ENCODE measurements at places on chromosomes 5 and 9.

GRCh38 chr9:134712243-134712642 is 70.6 kb downstream of the COL5A1 start:
- no peak for DNase-seq

DNA sequence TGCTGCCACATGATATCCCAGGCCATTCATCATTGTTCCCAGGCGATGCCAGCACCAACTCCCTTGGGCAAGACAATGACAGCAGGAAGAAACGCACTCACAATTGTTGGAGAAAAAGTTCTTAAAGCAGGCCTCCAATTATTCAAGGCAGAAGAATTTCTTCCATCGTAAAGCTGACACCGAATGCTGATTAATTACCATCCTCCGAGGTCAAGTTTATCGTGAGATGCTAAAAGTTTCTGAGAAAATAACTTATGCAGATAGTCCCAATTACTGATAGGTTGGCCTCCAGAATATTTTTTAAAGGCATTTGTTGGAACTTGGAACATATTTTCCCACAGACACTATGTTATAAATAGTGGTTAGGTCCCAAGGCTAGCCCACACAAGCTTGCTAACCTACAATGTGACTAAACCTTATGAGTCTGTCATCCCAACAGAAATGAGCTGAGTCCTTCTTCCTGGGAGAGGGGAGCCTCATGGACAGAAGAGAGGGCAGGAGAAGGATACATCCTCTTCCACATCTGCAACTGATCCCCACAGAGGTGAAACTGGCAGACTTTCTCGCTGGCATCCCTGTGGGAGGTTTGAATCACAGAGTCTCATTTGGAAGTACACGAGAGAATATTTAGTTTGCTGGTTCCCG is 202.4 kb upstream of the TBC1D2 start:
- no peak for DNase-seq

DNA sequence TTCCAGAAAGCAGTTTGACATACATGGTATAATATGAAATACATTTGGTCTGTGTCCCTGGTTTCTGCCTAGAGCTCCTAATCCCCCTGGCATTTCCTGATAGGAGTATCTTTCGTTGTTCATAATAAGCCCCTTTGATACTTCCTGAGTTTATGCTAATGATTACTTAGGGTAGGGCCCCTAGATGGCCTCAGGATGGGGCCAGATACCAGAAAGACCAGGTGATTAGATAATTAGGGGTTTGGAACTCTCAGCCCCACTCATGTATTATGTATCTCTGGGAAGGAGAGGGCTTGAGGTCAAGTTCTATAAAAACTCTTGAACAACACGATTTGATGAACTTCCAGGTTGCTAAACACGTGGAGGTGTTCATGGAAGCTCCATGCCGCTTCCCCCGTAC is 163.3 kb upstream of the ZNF608 start:
- no peak for DNase-seq

- no peak for DNase-seq
Measured at GRCh38 chr9:74735761-74736160, 152.0 kb downstream of the TRPM6 start.

GRCh38 chr5:322281-322941 is 897 bp downstream of the AHRR start:
- DNase-seq = no peak

DNA sequence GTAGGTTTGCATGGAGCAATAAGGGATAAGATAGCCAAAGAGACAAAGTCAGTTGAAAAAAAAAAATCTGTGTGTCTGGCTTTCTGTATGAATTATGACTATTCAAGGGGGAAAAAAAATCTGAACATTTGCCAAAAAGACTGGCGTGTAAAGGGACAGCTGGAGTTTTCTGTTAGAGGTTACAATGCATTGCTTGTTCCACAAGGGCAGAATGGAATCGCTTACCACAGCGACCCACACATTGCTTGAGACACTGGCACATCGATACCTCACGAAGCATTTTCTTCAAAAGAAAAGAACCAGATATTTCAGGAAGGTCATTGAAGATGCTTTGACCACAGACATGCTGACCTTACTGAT is 327.8 kb downstream of the TMEM167A start:
- DNase-seq = no peak

- no peak for DNase-seq
Measured at GRCh38 chr5:127275641-127276193, 14.9 kb upstream of the MEGF10 start.

GRCh38 chr5:39506211-39506610 is 81.4 kb upstream of the DAB2 start:
- DNase-seq = no peak

GRCh38 chr5:32597041-32597629 is 11.8 kb downstream of the SUB1 start:
- no peak for DNase-seq

DNA sequence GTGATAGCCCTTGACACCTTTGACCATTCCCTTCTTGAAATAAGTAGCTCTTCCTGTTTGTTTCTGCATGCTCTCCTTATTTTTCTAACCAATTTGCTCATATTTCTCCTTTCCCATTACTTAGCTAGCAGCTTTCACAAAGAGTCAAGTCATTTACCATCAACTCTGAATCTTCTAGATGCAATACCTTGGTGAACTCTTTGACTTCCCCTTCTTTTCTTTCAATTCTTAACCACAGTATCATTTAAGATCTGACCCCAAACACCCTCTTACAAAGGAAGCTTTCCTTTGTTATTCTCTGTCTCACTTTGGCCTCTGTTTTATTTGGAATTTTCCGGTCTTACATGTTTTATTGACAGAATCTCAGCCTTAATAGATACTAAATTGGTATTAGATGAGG is 14.0 kb downstream of the NFX1 start:
- DNase-seq = no peak

GRCh38 chr5:76379316-76379715 is 23.8 kb upstream of the IQGAP2 start:
- DNase-seq = no peak

DNA sequence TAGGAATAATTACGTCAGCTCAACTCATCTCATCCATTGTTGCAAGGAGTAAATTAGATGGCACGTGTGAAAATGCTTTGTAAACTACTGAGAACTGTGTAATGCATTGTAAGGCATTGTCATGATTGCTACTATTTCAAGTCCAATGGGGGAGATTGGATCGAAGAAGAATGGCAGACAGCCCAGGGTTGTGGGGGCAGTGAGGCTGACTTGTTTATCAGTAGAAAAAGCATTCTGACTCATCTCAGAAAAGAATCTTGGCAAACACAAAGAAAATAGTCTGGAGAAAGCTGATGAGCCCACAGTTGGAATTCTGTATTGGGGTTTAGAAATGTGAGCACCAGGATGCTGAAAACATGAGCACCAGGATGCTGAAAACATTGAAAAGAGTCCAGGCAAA is 28.0 kb upstream of the DAP start:
- peak; percentile 24 for DNase-seq

DNA sequence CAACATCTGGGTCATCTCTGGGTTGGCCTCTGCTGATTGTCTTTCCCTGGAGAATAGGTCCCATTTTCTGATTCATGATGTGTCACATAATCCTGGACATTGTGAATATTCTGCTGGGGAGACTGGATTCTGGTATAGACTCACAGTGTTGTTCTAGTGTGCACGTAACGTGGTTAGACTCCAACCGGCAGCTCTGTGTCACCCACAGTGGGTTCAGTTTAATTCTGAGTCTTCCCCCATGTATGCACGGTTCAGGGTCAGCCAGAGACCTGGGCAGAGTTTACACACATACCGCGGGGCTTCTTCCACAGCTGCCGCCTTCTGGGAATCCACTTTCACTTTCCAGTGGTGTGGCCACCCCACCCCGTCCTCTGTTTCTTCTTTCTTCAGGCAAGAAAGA is 38.0 kb upstream of the LRRC14B start:
- DNase-seq = no peak

DNA sequence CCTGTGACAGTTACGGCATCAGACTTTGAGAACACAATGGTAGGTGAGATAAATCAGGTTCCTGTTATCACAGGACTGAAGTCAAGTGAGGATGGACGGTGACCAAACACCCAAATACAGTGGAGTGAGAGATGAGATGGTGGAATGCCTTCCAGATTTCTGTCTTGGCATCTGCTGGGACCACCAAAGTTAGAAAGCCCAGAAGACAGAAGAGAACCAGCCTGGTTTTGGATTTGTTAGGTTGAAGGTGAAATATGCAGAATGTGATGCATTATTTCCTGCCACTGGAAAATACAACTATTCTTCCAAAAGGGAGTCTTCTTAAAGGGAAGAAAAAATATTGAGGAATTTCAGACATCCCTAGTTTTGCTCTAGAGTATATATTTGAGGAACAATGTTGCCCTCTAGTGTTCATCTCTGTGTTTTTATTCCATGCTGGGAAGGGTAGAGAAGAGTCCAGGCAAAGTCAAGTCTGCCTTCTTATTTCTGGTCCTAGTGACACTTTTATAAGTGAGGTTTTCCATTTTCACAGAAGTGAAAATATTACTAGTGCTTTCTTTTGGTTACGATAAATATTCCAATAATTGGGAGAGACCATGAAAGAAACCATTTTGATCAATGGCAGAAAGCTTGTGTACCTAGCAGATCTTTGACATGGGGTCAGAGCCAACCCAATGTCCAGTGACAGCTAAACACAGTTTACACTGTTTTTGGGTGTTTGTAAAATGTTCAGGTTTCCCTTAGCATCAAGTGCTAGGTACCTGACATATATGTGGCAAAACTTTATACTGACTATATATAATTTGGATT is 142.3 kb upstream of the ANKH start:
- DNase-seq = peak; percentile 75

GRCh38 chr5:133494232-133494922 is 118.0 kb downstream of the FSTL4 start:
- no peak for DNase-seq

- no peak for DNase-seq
Measured at GRCh38 chr5:96870094-96871026, 5.9 kb upstream of the ERAP2 start.

DNA sequence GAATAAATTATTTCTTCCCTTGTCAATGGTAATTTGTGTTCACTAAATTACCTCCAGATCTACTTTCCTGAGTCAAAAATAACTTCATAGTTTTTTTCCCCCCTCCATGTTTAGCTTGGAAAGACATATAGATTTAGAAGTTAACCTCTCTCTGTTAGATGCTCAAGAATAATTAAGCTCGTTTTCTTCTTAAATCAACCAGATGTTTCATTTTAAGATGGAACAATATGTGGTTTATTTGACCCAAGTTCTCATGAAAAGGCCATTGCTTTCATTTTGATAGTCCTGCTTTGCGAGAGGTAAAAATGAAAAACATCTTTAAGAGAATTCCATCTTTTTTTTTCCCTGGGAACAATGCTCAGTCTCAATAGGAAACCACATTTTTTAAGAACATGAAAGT is 27.7 kb upstream of the GAS1 start:
- no peak for DNase-seq

GRCh38 chr5:134945041-134945440 is 22.7 kb upstream of the CATSPER3 start:
- DNase-seq = peak; percentile 6

GRCh38 chr5:22757776-22758175 is 95.4 kb downstream of the CDH12 start:
- DNase-seq = peak; percentile 1

DNA sequence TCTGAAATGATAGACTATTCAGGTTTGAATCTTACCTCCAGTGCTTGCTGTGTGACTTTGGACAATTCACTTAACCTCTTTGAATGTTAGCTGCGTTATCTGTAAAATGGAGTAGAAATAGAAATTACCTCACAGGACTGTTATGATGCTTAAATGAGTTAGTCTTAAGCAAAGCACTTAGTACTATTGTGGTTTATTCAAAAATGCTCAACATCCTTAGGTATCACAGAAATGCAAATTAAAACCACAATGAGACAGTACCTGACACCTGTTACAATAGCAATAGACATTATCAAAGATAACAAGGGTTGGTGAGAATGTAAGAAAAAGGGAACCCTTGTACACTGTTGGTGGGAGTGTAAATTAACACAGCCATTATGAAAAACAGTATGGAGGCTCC is 77.6 kb upstream of the FREM1 start:
- DNase-seq = no peak

- peak; percentile 36 for DNase-seq
Measured at GRCh38 chr5:151251001-151251551, 1.9 kb upstream of the GM2A start.

- peak; percentile 5 for DNase-seq
Measured at GRCh38 chr9:22840641-22841040, 394.0 kb downstream of the DMRTA1 start.

- peak; percentile 57 for DNase-seq
Measured at GRCh38 chr5:16492398-16493140, 27.0 kb upstream of the ZNF622 start.

GRCh38 chr9:87226896-87227295 is 270.8 kb upstream of the DAPK1 start:
- DNase-seq = no peak

GRCh38 chr5:173807181-173807655 is 80.9 kb upstream of the CPEB4 start:
- no peak for DNase-seq

GRCh38 chr5:177339107-177339638 is 12.3 kb downstream of the LMAN2 start:
- peak; percentile 53 for DNase-seq

DNA sequence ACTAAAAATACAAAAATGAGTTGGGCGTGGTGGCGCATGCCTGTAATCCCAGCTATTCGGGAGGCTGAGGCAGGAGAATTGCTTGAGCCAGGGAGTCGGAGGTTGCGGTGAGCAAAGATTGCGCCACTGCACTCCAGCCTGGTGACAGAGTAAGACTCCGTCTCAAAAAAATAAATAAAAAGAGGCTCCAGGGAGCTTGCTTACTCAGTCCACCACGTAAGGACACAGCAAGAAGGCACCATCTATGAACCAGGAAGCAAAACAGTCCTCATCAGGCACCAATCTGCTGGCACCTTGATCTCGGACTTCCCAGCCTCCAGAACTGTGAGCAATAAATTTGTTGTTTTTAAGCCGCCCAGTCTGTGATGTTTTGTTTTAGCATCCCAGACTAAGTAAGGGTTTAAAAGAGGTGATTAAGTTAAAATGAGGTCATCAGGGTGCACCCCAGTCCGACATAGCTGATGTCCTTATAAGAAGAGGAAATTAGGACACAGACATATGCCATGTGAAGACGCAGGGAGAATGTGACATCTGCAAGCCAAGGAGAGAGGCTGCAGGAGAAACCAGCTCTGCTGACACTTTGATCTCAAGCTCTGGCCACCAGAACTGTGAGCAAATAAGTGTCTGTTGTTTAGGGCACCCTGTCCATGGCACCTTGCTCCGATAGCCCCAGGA is 45.9 kb downstream of the C9orf50 start:
- DNase-seq = no peak

- peak; percentile 32 for DNase-seq
Measured at GRCh38 chr5:138542180-138542955, 668 bp downstream of the ETF1 start.

DNA sequence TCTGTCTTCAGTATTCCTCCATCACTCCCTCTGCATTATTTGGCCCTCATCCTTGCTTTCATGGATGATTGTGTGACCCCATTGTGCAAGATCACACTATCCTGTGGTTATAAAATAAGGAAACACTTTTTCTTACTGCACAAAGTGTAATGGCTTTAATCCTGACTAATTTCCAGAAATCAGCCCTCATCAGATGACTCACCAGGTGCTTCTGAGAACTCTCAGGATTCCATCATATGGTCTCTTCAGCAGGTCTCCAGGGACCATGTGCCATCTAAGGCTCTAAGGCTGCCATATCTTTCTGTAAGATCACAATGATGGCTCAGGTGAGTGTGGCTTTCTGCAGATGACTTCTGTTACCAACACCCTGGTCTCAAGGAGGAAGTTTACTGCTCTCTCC is 27.3 kb upstream of the FER start:
- no peak for DNase-seq

- no peak for DNase-seq
Measured at GRCh38 chr5:10695759-10696543, 65.1 kb downstream of the DAP start.
